Muscle of leg (tissue), 16 donors: ENCODE measurements at places on chromosomes 5 and 9. TPM values are rescaled to one million over a fixed set of nuclear protein-coding genes. Genes with fewer than 3 reads are reported as not detected.

DNA sequence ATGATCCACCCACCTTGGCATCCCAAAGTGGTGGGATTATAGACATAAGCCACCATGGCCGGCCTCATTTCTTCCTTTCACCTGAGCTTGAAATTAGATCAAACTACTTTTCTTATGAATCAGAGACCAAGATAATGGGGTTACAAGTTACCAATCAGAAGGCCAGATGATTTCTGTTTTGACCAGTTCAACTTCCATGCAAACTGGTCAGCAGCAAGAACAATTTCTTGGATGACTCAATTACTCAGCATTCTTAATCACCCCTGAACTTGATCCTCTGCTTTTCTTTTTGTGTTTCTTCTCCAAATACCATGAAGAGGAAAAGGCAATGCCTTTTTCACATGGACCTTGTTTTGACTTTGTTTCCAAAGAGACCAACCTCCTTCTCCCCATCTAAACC, 10.0 kb upstream of the PLIN2 start:
- DNase-seq = no peak
- H3K4me1 ChIP-seq = no peaks in the 10 kb centered on the region
- H3K4me3 ChIP-seq = no peak overlapping the region
- no peak overlapping the region for H3K27ac ChIP-seq

- DNase-seq = peak; percentile 86
- H3K27ac ChIP-seq = no peak overlapping the region
- H3K27me3 ChIP-seq = no peaks in the 10 kb centered on the region
- no peaks in the 10 kb centered on the region for H3K36me3 ChIP-seq
- no peak overlapping the region for H3K4me3 ChIP-seq
These were observed 183.2 kb upstream of the DAB2 start for GRCh38 chr5:39608024-39608423.

GRCh38 chr5:173675287-173675996, 59.0 kb upstream of the BOD1 start:
- no peak overlapping the region for H3K4me3 ChIP-seq
- no peaks in the 10 kb centered on the region for H3K36me3 ChIP-seq
- H3K27me3 ChIP-seq = peaks cover 3% of the 10 kb centered on the region
- H3K4me1 ChIP-seq = peaks cover 14% of the 10 kb centered on the region
- no peak for DNase-seq
- no peak overlapping the region for H3K27ac ChIP-seq

PCDH12 gene
- total RNA-seq = 19.8 TPM

DNA sequence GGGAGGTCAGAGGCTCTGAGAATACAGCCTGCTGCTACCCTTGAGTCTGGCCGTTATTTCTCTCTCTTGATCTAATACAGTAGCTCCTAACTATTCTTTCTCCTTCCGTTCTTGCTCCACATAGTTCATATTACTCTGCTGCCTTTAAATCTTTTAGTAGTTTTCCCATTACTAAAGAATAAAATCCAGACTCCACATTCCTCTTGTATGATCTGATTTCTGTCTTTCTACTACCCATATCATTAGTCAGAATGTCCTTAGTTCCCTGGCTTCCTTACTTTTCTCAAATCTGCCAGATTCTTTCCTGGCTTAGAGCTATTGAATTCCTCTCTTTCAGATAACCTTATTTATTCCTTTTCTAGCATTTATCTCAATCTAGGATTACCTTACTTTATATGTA, 40.0 kb downstream of the MARCHF6 start:
- no peaks in the 10 kb centered on the region for H3K4me1 ChIP-seq
- no peak overlapping the region for H3K4me3 ChIP-seq
- no peak for DNase-seq
- no peaks in the 10 kb centered on the region for H3K27me3 ChIP-seq
- peaks cover 49% of the 10 kb centered on the region for H3K36me3 ChIP-seq

DNA sequence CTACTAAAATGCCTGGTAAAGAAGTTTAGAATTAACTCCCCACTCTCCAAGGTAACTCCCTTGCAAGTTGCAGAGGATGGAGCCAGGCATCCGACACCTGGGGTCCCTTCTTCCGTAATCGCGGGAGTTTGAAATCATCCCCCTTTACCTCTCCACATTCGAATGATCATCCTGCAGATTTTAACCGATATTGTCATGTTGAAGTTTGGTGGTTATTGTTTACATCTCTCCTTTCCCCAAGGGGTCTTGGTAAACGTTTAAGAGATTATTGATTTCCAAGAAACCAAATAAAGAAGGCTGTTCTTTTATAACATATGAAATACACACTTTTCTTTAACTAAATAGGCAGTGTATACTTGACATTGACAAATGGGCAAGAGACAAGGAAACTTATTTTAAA, 26.7 kb downstream of the NR2F1 start:
- DNase-seq = no peak
- no peaks in the 10 kb centered on the region for H3K36me3 ChIP-seq
- H3K4me1 ChIP-seq = peaks cover 6% of the 10 kb centered on the region
- no peak overlapping the region for H3K4me3 ChIP-seq

DNA sequence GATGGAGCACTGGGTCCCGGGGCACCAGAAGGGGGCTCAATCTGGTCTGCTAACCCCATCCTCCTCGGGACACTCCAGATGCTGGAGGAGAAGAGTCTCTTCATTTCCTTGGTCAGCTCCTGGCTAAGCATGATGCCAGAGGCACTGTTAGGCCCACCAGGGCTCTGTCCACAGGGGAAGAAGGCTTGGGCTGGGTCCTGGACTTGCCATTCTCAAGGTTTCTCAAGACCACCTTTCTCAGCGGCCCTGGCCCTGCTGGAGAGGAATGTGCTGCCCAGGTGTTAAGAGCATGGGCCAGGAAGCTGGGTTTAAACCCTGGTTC, 7.9 kb downstream of the SH2D3C start:
- peak overlapping the region; percentile 56 for H3K27ac ChIP-seq
- DNase-seq = no peak
- H3K4me1 ChIP-seq = peaks cover 33% of the 10 kb centered on the region
- H3K36me3 ChIP-seq = peaks cover 13% of the 10 kb centered on the region
- no peaks in the 10 kb centered on the region for H3K27me3 ChIP-seq

DNA sequence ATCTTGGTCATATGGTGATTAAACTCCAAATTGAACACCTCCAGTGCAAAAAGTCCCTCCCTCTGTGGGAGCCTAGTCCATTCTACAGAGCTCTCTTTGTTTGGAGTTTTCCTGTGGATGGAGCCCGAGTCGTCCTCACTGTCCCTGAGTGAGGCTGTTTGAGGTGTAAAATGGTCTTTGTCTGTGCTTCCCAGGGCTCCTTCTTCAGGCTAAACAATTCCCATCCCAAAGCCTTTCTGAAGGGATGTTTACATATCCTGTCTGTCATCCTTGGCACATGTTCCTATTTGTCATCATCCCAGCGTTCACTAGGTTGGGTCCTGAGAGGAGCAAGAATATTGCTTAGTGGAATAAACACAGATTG, 68.9 kb downstream of the COL27A1 start:
- DNase-seq = peak; percentile 91
- peak overlapping the region; percentile 37 for H3K27ac ChIP-seq
- peaks cover 46% of the 10 kb centered on the region for H3K36me3 ChIP-seq
- H3K27me3 ChIP-seq = no peaks in the 10 kb centered on the region

DNA sequence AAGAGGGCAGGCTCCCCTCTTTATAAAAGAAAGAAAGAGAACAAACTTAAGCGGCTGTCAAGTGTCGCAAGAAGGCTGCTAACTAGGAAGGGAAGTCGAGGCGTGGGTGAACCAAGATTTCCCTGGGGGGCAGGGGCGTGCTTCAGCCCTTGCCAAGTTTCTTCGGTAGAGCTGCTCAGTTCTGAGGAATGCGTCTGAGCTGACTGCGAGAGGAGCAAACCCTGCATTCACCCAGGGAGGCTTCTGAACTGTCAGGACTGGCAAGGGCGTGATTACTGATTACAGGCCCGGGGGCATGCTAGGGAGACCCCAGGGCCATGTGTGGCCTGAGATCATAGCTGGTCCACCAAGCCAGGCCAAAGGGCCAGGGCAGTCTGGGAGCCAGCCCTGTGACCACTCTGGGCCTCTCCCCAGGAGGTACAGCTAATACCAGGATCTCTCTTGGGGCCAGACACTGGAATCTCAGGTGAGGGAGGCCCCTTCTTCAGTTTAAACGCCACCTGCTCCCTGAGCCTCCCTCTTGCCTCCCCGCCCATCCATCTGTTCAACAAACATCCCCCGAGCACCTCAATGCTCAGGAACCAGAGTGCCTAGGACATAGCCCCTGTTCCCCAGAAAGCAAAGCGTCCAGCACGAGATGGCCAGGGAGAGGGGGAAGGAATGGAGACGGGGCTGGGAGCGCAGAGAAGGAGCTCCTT, 30.9 kb downstream of the SARDH start:
- peaks cover 13% of the 10 kb centered on the region for H3K27me3 ChIP-seq
- peak; percentile 73 for DNase-seq
- H3K4me3 ChIP-seq = no peak overlapping the region
- no peaks in the 10 kb centered on the region for H3K36me3 ChIP-seq
- peaks cover 47% of the 10 kb centered on the region for H3K4me1 ChIP-seq

DNA sequence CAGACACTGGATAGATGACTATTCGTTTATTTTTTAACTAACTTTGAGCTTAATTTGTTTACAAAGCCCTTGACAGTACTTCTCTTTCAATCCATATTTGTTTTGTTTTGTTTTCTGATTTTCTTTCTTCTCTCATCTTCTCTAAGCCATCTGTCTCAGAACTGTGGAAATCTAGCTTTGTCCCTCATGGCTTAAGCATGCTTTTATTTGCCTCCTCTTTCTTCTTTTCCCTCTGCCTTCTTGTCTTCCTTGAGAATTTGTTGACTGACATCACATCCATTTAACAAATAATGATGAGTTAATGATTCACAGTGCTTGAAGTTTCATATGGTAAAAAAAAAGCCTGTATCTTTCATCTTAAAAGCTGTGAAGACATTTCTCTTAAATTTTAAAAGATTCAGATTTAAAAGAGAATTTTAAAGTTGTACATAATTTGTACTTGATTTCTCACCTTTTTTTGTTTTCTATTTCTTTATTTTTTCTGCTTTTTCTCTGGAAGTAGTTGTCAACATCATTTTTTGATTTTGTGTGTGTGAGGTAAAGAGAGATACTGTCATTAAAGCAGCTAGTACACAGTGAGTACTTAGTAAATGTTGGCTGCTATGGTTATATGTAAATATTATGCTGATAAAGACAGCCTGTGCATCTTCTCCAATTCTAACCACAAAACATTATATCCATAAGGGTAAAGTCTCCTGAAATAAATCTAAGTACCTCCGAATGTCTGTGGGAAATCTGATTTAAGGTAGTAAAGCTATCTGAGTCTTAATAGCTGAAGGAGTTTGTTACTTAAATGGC, 13.9 kb upstream of the SGCD start:
- H3K27me3 ChIP-seq = no peaks in the 10 kb centered on the region
- no peaks in the 10 kb centered on the region for H3K36me3 ChIP-seq
- no peak overlapping the region for H3K4me3 ChIP-seq
- H3K4me1 ChIP-seq = no peaks in the 10 kb centered on the region

DNA sequence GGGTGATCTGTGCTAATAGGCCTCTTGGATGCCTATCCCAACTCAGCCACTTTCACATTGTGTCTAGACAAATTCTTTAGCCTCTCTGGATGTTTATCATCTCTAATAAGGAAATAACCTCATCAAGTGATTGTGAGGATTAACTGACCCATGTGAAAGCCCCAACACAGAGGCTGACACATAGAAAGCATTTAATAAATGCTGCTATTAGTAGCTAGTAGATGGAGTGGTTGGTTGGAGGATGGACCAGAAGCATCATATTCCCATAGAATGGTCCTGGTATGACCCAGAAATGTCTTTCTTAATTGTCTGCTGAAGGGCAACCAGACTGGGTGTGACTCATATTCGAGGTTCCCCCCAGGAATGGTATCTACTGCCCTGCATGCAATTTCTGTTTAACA, 124.4 kb downstream of the PIK3R1 start:
- H3K27ac ChIP-seq = no peak overlapping the region
- no peaks in the 10 kb centered on the region for H3K4me1 ChIP-seq
- DNase-seq = no peak
- no peaks in the 10 kb centered on the region for H3K27me3 ChIP-seq

TAF11L6 gene
- total RNA-seq = not detected

DNA sequence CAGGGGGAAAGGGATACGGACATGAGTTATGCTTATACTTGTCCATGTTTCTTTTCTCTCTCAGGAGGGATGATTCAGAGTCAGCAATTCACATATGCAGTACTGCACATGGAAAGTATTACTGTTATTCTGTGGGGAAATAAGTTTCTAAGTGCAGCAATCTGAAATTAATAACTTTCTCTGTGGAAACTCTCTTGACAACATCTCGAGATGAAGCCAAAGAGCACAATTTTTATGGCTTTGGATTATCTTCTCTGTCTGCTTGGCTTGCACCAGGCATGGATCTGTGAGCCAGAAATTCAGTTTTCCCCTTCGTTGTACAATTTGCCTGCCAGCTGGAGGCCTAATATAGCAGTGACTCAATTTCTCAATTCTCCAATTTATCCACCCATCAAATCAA, 2.5 kb upstream of the NDFIP1 start:
- H3K4me3 ChIP-seq = no peak overlapping the region
- H3K4me1 ChIP-seq = peaks cover 17% of the 10 kb centered on the region
- H3K36me3 ChIP-seq = no peaks in the 10 kb centered on the region
- H3K27me3 ChIP-seq = no peaks in the 10 kb centered on the region

RNF20 gene
- 24.5 TPM for total RNA-seq

DNA sequence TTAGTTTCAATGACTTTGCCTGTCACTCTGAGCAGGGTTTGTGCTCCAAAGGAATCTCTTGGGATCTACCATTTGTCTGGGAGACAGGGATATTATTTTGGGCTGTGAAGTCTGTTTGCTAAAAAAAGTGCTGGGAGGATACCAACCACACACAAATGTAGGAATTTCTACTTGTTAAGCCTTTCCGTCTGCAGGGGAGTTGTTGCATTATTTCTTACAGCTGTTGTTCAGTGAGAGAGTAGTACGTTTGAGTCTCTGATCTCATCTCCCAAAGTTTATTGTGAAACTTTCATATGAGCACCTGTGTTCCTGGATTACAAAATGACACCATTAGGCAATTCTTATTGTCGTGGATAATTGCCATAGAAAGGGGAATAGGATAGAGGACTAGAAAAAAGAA, 78.3 kb upstream of the SEMA6A start:
- peaks cover 10% of the 10 kb centered on the region for H3K4me1 ChIP-seq
- no peak overlapping the region for H3K4me3 ChIP-seq
- H3K36me3 ChIP-seq = no peaks in the 10 kb centered on the region
- H3K27ac ChIP-seq = peak overlapping the region; percentile 66
- H3K27me3 ChIP-seq = no peaks in the 10 kb centered on the region

CFAP90 gene
- 0.22 TPM for total RNA-seq

DNA sequence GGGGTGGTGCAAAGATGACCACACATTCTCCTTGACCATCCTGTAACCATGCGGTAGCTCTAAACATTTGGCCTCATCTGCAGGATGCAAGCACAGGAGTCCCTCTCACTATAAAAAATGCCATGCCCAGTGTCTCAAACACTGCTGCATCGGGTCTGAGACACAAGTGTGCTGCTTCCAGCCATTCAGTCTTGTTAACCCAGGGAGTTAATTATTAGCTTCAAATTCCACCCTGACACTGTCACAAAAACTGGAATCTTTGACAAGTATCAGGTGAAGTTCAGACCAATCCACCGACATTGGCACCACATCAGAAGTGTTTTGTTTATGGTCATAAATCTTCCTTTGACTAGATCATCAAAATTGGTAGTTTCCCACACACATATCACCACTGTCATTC, 119.1 kb upstream of the RASEF start:
- no peak overlapping the region for H3K4me3 ChIP-seq
- H3K27ac ChIP-seq = no peak overlapping the region
- H3K36me3 ChIP-seq = no peaks in the 10 kb centered on the region
- H3K4me1 ChIP-seq = no peaks in the 10 kb centered on the region
- no peak for DNase-seq

NTRK2 gene
- total RNA-seq = 35.6 TPM

CCDC171 gene
- total RNA-seq = 3.5 TPM

GRCh38 chr5:84383816-84384603, 670 bp downstream of the EDIL3 start:
- H3K4me1 ChIP-seq = peaks cover 26% of the 10 kb centered on the region
- peak overlapping the region; percentile 53 for H3K4me3 ChIP-seq
- H3K27me3 ChIP-seq = peaks cover 38% of the 10 kb centered on the region
- peak; percentile 27 for DNase-seq
- no peak overlapping the region for H3K27ac ChIP-seq
